Activated CD4-positive, alpha-beta T cell treated with anti-CD3 and anti-CD28 coated beads, Interleukin-2, amount 50 U/mL, for 48 hours (primary cell): ENCODE measurements at places on chromosomes 16 and 17.

DNA sequence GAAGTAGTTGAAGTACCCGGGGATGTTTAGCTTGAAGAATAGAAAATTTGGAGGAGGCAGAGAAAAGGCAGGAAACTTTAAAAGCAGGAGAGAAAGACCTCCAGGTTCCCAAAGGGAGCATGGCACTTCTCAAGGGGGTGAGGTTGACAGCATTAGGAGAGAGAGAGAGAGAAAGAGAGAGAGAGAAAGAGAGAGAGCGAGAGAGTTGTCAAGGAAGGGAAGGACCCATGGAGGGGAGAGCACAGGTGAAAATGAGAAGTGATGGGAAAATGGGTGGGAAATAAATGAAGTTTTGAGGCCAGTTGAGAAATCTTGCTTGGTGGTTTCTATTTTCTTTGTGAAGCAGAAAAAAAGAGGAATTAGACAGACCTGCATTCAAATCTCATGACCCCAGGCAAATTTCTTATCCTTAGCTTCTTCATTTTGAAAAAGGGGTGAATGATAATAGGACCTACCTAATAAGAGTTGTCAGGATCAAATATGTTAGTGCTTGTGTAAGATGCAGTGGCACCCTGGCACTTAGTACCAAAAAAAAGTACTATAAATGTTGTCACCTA lies 24.0 kb downstream of the PRKCB start:
- DNase-seq = no peak

DNA sequence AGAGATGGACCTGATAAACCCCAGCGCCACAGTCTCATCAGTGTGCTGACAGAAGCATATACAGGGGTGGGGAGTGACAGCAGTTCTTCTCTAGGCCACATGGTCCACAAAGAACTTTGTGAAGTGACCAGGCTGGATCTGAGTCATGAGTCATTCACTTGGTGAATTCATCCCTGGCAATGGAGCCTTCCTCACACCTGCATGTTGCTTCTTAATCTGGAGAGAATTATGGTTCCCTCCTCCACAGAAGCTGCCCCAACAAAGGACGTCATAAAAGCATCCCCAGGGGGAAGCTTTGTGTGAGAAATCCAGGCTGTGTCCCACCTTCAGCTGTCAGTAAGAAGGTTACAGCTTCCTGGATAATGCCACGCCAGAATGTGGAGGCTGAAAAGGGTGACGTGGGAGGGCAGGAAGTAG lies 215.6 kb upstream of the MAF start:
- no peak for DNase-seq

- no peak for DNase-seq
Observed at GRCh38 chr17:50424996-50425681, 879 bp upstream of the ACSF2 start.

DNA sequence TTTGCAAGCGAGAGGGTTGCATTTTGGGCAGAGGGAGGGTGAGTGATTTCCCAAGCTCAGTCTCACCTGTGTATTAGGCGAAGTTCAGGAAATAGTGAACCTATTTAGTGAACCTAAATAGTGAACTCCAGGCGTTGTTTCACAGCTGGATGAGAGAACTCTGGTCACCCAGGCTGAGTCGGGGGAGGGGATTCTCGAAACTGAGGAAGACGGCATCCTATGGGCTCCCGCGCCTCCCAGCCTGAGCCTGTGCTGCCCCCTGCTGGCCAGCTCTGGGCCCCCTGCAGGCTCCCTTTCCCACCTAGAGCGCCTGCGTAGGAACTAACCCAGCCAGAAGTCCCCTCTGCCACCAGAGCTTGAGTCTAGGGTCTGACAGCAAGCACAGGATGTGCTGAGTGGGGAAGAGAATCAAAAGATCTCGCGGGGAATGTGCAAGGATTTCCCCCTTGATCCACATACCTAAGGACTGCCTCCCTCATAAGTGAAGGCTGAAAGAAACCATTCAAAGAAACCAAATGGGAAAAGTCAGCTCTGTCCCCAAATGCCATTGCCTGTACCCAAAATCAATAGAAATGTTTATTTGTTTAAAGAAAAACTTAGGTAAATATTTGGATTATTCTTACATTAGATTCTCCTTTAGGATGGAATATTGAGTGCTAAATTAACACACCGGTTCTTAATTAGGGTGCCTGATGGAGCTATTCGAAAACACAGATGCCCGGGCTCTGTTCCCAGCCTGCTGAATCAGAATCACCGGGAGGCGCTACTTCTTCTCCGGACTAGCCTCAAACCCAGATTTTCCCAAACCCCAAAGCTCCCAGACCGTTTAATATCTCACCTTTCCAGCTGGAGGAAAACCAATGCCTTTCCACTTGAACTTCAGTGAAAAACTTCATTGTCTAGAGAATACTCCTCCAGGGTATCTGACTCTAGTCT lies 14.8 kb upstream of the MARVELD3 start:
- peak; percentile 88 for DNase-seq

- no peak for DNase-seq
Observed at GRCh38 chr17:10661437-10661836, 4.3 kb upstream of the MYH3 start.
